ENCODE measurements at places on chromosomes 4 and X. TPM values are rescaled to one million over a fixed set of nuclear protein-coding genes. Genes with fewer than 3 reads are reported as not detected.

Gene METTL14
- 27.5 TPM for total RNA-seq

Gene TRO
- 13.1 TPM for total RNA-seq

Gene P2RY4
- total RNA-seq: 0.09 TPM

Gene RADX
- 18.8 TPM for total RNA-seq

Gene DCHS2
- total RNA-seq: not detected

Gene MAGED4
- 14.7 TPM for total RNA-seq

Gene PCDH7
- total RNA-seq: 172 TPM

Gene PUDP
- total RNA-seq: 7.5 TPM

Gene VCX
- not detected for total RNA-seq

Gene ADGRG4
- total RNA-seq: not detected

Gene LNX1
- total RNA-seq: 1.6 TPM

Gene MAGEA12
- not detected for total RNA-seq

Gene MAGEA4
- total RNA-seq: not detected

GRCh38 chrX:68832101-68832416 is 3.2 kb downstream of the EFNB1 start:
- DNase-seq: peak; percentile 75

- no peak for DNase-seq
Measured at GRCh38 chrX:64186974-64187761, 18.3 kb downstream of the AMER1 start.

- DNase-seq: no peak
Measured at GRCh38 chr4:181611946-181612600, 631.1 kb upstream of the TENM3 start.

- no peak for DNase-seq
Measured at GRCh38 chrX:107470198-107470597, 20.7 kb downstream of the FRMPD3 start.

DNA sequence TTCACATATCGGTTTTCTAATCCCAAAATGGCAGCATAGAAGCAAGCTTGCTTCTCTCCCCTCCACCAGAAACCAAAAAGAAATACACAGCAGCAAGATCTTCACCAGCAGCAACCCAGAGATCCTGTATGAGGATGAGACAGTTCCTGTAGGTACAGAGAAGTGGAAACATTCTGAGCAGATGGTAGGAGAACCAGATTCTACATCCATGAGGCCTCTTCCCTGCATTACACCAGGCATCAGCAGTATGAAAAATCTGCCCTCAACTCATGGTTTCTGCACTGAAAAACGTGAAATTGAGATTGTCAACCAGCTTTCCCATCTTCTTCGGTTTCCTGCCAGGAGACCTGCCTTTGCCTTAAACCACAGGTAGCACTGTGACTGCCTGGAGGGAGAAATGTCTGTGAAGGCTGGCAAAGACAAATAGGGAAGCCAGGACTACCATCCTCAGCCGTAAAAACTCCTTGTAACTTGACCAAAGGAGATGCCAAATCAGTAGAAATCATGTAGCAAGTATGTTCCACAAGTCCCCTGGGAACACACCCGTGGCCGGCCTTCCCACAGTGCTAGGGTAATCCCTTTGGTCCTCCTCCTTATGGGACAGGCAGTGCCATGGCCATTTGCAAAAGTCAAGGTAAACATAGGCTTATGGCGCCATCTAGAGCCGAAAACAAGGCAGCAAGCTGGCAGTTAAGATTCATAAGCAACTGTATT is 24.0 kb upstream of the MTHFD2L start:
- DNase-seq: peak; percentile 98

DNA sequence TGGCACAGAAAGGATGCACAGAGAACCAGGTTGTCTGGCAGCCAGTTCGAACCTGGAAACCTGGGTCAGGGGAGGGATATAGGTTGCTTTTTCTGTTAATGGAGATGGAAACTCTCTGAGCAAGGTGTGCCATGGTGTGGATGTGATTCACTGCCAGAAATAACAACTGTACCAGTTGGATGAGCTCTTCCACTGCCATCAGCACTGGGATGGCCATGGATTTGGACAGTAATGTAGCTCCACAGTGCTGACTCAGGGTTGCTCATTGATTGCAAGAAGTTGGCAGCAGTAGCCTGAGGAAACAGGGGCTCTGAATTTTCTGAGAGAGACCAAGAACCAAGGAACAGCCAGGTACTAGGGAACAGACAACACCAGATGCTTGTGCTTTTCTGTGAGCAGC is 33.8 kb downstream of the PNMA5 start:
- DNase-seq: no peak

GRCh38 chr4:153451911-153452657 is 14.1 kb upstream of the TMEM131L start:
- DNase-seq: no peak

DNA sequence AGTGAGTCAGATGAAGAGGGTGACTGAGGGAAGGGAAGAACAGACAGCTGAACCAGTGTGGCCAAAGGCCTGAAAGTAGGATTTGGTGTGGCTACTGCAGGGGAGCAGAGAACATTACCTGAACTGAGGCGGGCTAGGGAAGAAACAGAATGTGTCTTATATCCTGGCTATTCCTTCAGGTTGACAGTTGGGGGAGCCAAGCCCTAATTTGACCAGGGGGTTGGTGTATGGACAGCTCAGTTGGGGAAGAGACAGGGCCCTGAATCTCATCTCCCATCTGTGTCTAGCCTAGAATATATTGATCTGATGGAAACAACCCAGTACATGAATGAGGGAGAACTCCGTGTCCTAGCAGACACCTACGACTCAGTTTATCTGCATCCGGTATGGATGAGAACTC is 4.2 kb downstream of the HDAC6 start:
- no peak for DNase-seq

- DNase-seq: peak; percentile 12
Measured at GRCh38 chr4:17033025-17033767, 134.8 kb upstream of the LDB2 start.

- no peak for DNase-seq
Measured at GRCh38 chr4:161486461-161486860, 677.3 kb downstream of the FSTL5 start.

DNA sequence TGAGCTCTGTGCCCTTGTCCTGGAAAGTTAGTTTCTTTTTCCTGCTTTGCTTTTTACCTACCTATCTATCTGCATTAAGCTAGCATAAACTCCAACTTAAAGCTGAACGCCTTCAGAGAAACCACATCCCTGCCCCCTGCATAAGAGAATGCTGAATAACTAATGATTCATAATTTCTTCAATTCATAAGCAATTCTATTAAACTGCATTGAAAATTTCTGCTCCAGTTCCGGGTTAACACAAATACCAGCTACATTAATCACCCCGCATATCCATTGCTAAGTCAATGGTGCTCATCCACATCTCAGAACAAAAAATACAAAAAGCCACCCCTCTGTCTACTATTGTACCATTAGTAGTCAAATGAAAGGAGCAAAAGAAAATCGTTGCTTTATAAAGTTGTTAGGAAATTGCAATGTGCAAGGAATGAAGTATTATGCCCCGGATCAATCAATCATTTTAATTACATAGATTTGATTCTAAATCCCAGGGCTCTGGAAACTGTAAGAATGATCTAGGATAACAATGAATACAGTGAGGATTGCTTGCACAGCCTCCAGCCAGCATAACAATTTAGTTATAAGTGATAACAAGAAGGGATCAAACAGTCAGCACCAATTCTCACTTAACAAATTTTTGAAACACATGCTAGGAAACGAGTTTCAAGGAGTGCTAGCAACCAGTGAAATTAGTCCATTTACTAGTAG is 106.8 kb downstream of the ELOVL6 start:
- peak; percentile 71 for DNase-seq

GRCh38 chr4:17169699-17170098 is 271.3 kb upstream of the LDB2 start:
- DNase-seq: no peak

DNA sequence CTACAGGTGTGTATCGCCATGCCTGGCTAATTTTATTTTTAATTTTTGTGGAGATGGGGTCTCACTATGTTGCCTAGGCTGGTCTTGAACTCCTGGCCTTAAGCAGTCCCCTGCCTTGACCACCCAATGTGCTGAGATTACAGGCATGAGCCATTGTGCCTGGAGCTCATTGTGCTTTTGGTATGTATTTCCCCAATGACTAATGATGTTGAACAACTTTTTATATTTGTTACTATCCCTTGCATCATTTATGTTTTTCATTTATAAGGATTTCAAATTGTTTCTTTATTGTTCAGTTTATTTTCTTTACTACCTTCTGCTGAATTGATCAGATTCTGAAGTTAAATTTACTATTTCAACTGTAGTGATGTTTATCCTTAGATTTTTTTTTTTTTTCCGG is 199.7 kb downstream of the CEP135 start:
- peak; percentile 43 for DNase-seq

DNA sequence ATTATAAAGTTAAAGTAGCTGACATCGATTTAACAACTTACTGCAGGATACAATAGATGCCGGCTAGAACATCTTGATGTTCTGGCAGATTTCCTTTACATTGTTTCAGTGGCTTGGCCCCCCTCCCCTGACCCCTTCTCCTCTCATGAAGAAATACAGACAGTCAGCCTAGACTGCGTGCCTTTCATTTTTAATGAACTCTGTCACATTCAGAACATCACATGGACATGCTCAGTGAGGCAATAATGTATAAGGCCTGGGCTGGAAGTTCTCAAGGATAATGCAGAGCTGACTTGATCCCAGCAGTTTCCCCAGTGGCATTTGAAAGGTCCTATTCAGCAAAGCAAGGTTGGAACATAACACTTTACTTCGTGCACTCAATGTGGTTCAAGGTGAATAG is 239.2 kb downstream of the ANK2 start:
- no peak for DNase-seq

DNA sequence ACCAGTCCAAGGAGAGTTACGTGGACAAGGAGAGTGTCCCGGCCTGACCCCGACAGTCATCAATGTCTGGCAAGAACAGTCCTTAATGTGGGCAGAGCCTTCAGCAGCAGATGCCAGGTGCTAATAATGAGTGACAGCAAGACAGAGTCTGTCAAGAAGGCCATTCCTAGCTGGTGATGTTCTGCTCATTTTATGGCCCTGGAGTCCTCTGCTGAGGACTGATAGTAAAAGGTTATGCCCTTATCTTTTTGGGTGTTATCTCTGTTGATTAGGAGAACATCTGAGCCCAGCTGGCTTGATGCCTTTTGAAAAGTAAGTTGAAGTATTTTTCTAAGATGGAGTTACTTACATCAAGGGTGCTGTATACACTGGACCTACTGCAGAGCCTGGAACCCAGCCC is 67.3 kb downstream of the SLC34A2 start:
- DNase-seq: no peak

DNA sequence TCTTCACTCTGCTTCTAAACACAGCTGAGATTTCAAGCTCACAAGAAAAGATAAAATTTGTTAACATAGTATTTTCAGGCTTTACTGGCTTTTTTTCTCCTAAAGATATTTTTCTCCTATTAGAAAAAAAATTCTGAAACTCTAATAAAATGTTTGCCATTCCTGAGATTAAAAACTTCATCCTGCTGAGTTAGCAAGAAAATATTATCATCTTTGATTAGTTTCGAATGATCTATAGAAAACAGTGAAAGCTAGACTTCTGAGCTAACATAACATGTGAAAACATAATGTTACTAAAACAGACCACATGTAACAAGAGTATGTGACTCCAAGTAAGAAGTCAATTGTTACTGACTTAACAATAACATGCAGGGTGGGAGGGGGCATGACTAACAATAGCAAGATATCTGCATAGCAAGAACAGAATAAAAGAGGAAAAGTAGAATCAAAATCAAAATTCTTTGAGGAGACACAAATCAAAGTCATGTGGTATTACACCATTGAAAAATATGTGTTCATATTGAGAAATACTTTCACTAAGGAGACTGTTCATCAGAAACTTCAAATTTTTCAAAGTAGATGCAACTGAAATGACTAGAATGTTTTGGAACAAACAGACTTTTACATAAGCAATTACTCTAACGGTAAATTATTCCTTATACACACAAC is 14.5 kb downstream of the TBCK start:
- DNase-seq: peak; percentile 73

- DNase-seq: no peak
Measured at GRCh38 chr4:7289589-7289988, 97.3 kb downstream of the SORCS2 start.

GRCh38 chrX:106404512-106404911 is 207.3 kb upstream of the RADX start:
- DNase-seq: no peak

DNA sequence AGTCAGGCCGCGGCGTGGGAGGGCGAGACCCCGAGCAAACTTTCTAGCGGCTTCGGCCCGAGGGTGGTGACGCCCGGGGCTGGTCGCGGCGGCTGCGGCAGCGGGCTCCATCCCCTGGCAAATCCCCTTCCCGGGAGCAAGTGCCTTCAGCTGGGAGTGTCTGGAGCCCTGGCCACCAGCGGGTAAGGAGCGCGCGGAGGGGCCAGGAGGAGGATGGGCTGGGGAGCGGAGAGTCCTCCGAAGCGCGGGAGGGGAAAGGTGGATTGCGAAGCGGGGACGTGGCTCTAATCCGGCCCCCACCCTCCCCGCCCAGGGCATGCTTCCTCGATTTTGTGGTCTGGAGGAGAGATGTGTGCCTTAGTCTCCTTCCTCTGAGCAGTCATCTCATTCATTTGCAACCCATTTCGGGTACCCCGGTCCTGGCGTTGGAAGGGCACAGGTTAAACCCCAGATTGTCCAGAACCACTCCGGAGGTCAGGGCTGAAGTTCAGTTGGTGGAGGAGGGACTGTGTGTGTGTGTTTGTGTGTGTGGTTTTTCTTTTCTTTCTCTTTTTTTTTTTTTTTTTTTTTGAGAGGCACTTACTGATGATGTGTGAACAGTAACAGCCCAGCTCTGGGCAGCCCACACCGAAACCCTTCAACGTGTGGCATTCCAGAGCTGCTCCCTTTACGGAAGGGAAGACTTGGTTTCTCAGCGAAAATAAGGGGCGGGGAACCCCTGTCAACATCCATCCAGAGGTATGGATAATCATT is 516 bp downstream of the SGMS2 start:
- DNase-seq: peak; percentile 63
